Cardiac muscle cell (in vitro differentiated cells and primary cell): ENCODE measurements at places on chromosomes 16 and 17.

DNA sequence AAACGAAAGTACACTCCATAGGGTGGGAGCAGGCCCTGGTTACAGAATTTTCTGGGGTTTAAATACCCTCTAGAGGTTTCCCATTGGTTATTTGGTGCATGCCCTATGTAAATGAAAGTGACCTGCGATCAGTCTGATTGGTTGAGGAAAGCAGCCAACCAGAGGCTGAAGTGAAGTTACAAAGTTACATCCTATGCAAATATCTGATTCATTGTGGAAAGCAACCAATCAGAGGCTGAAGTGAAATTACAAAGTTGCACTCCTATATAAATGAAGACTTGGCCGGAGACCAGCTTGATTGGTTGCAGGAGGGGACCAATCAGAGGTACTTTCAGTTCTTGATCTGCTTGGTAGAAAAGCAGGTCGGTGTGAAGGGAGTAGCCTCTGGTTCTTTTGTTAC lies 24.4 kb downstream of the NAA60 start:
- no peak for DNase-seq

DNA sequence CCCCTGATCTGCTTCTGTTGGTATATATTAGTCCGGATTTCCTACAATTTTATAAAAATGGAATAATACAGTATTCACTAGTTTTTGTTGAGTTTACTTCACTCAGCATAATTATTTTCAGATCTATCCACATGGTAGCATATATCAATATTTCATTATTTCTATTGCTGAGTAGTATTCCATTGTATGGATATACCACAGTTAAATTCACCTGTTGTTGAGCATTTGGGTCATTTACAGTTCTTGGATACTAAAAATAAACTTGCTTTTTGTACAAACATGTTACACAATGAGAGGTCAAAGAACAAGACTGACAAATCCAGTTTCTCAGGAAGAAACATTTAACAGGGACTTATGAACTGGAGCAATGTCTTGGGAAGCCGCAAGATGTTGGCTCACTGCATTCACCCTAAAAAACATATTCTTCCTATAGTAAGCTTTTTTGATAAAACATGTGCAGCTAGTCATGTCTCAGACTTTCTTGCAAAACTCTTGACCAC lies 126.9 kb upstream of the HS3ST2 start:
- DNase-seq: no peak

- DNase-seq: no peak
Observed at GRCh38 chr17:58335779-58336455, 7.3 kb upstream of the TSPOAP1 start.

- no peak for DNase-seq
Observed at GRCh38 chr17:57555636-57556175, 189.4 kb downstream of the CCDC182 start.

- no peak for DNase-seq
Observed at GRCh38 chr17:38705523-38705802, 390 bp downstream of the MLLT6 start.

- DNase-seq: no peak
Observed at GRCh38 chr17:30824002-30824355, 513 bp downstream of the CRLF3 start.
